Frontal cortex (tissue), 4 donors: ENCODE measurements at places on chromosomes 4 and X.

GRCh38 chrX:15930585-15930984, 76.0 kb upstream of the AP1S2 start:
- no peak for DNase-seq

DNA sequence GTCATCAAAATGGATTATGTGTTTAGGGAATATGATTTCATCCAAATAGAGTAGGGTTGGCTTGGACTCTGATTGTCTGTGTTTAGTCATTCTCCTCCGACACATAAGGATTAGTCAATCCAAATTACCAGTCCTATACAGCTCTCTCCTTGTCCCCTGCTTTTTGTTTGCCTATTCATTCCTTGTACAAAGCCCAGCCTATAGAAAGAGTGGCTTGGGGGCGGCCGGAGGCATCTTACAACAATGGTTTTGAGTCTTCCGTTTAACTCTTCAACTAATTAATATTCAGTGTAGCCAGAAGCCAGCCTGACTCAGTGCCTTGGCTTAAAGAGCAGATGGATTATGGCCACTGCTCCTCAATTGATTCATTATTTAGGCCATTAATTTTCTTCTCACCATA, 796.6 kb upstream of the POU3F4 start:
- DNase-seq: no peak

DNA sequence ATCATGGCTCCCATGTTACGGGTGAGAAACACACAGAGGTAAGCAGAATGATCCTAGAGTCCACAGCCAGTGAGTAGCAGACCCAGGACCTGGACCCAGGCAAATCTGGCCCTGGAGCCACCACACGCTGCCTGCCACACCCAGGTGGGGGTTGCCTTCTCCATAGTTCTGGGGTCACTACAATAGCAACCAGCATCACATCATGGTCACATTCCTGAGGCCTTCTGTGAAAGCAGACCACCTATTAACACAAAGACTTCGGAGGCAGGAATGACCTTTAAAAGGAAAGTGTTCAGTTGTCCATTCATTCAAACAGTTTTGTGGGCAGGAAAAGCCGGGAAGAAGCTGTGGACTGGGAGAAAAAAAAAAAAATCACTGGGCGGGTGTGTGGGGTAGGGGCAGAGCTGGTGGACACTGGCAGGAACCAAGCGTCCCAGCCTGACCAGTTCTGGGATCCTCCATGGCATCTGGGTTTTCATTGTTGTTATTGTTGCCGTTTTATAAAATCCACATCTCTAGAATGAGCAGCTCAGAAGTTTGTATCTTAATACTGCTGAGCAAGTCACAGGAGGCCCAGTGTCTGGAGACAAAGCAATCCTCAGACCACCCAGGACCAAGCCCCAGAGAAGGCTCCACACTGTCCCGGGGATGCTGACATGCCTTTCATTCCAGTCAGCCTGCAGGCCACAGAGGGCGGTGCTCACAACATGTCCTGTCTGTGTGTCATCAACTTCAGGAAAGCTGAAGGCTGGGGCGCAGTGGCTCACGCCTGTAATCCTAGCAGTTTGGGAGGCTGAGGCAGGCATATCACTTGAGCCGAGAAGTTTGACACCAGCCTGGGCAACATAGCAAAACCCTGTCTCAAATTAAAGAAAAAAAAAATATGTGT, 67.0 kb downstream of the SEL1L3 start:
- no peak for DNase-seq

- DNase-seq: no peak
Observed at GRCh38 chr4:54669831-54670230, 12.1 kb downstream of the KIT start.

DNA sequence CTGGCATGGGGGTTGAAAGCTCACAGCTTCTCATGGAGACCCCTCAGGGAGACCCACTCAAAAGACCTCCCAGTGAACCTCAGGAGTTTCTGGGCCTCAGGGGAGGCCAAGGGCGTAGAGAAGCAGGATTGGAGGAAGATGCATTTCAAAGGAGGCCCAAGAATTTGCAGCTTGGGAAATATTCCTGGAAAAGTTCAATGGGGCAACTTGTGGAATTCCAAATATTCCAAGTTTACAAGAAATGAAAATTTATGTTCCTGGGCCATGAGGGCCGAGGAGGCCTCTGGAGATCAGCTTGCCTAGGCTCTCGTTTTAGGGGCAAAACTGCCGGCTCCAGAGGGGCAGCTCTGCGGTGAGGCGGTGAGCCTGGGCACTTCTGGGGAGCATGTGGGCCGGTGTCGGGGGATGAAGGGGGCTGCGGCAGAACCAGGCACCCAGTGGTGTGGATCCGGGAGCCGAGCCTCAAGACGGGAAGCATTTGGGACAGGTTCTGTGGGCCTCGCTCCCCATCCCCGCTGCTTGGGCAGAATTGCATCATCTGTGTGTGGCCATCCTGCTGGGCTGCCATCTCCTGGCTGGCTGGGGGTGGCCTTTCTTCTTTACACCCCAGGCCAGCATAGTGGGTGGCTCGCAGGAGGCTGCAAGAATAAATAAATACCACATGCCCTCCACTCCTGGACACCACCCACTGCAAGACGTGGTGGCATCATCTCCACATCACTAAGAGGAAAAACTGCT, 54.6 kb upstream of the GPR78 start:
- DNase-seq: no peak

DNA sequence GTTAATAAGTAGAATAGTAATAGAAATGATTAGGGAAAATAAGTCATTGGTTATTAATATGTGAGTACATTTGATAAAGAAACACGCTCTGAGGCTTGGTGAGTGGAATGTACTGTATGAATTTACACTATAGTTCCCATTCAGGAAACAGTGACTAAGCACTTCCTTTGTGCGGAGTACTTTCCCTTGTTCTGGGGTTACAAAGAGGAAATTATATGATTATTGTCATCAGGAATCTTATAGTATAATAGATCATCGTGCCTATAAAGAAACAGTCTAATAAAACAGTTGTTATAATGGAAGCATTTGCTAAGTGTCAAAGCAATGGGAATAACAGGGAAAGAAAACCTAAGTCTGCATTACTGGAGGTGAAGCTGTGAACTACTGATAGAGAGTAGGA, 138.0 kb downstream of the RPA4 start:
- DNase-seq: no peak

DNA sequence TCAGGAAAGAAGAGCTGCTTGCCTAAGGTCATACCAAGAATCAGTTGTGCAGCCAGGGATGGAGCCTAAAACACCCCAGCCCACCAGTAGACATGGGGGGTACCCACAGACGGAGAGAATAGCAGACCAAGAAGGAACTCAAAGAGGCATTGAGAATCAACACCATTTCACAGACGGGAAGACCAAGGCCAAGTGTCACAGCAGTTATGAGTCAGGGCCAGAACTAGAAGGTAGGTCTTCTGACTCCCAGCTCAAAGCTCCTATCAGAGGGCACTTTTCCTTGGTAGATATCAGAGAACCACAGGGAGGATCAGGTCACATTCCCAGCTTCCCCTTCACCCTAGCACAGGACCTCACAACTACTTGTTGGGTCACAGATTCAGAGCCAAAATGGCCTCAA, 14.5 kb downstream of the OTUD5 start:
- no peak for DNase-seq

GRCh38 chrX:18368402-18368801, 13.9 kb upstream of the SCML2 start:
- DNase-seq: no peak

DNA sequence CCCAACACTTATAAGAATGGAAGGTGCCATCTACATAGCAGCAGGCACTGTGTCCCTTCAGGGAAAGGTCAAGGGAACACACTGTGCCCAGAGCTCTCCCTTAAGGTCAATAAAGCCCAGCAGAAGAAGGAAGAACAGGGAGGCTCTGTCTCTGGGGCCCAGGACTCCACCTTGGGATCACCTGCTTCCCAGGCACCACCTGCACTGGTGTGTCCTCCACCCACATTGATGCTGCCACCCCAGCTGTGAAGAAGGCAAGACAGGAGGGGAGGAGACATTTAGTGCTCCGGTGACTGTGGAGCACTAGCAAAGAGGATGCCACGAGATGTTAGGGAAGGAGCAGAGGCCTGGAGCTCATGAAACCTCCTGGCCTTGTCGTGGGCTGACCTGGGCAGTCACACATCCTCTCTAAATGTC, 53.4 kb downstream of the FHDC1 start:
- no peak for DNase-seq

DNA sequence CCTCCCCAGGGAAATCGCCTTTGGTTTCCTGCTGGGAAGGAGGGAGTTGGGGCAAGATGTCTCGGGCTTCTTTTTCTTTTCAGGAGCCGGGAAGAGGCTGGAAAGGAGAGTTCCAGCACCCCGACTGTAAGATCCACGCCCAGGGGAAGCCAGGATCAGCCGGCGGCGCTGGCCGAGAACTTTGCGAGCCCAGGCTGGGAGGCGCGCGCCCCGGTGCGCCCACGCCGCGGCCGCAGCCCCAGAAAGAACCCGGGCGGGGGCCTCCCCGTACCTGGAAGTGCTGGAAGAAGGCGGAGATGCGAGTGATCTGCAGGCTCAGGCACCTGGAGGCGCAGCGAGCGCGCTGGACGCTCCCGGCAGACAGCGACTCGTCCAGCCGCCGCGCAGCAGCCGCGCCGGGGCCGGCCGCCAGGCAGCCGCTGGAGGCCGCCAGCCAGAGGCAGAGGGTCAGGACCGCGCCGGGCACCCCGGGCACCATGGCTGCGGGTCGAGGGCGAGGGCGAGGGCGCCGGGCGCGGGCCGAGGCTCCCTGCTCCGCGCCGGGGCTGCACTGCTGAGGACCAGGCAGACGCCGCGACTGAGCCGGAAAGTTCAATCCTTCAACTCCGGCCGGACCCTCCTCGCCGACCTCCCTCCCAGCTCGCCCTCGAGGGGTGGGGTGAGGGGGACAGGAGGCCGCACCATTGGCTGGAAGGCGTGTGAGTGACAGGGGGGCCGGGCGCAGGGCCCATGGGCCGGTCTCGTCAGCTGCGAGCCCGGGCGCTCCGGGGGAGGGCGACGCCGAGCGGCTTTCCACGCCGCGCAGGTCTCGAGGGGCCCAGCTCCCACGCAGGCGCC, at the start of gene ANOS1:
ANOS1 (minus strand) TSS at position 579 of the 837 bp plus-strand sequence; CDS start at position 478, 101 bp downstream.
- peak; percentile 42 for DNase-seq

DNA sequence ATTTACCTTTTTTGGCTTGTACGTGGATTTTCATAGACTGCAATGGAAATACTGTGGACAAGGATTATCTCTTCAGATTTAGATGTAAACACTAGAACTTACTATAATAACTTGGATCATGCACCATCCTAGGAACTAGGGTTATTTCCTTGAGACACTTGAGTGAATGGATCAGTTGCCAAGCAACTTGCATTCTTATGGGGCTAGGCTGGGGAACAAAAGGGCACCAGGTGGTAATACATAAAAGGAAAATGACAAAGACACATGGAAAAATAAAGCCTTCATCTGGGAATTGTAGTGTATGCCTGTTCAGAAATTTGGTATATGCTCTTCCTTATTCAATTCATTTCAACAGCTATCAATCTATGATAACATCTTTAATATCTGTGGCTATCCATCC, 247.1 kb downstream of the SPRY1 start:
- DNase-seq: no peak

- DNase-seq: no peak
Observed at GRCh38 chrX:1658071-1658491, 43.2 kb downstream of the ASMT start.

- DNase-seq: no peak
Observed at GRCh38 chr4:158255727-158256324, 45.5 kb downstream of the TMEM144 start.

DNA sequence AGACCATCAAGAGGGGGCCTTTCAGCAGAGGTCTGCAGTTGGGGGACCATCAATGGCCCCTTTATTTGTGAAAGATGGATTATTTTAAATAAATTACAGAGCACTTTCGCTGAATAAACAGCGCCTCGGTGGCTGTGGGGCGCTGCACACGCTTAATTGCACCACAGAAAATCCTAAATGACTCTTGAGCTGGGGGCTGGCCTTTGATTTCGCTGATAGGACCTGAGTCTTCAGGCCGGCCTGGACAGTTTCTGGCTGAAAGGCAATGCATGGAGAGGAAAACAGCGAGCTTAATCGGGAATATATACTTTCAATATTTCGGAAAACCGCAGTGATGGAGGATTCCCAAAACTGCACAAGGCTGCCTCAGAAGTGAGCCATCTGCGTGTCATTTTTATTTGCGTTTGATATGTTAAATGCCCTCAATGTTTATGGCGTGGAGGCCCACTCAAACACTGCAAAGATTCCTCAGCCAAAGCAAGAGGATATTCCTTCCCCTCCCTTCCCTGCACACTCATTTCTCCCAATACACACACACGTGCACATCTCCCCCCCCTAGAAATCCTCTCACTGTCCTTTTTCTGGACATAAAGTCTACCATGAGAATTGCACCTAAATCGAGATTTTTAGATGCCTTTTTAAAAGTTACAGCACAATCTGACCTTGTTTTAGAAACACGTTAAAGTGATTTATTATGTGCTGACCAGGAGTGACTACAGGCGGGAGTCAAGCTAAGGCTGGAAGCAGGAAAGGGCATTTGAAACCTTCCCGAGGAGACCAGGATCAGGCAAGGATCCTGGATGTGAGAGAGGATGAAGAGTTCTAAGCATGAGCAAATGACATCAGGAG, 340.7 kb downstream of the RAB28 start:
- no peak for DNase-seq

DNA sequence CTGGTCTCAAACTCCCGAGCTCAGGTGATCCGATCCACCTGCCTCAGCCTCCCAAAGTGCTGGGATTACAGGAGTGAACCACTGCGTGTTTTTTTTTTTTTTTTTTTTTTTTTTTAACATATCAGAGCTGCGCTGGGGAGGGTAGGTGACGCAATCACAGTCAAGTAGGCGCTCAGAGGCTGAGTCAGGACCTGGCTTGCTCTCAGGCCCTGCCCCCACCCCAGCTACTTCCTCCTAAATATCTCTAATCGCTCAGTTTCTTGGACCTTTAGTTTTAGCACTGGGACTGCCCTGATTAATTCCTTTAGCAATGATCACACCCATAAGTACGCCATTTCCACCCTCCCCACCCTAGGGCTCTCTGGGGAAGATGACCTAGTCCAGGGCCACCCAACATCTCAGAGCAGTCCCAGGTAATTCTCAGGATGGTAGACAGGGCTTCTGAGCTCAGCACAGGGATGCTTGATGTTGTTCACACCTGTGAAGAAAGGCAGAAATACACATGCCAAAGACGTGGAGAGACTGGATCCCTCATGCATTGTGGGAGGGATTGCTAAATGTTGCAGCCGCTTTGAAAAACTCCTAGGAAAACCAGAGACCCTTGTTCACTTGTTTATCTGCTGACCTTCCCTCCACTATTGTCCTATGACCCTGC, 50.2 kb downstream of the DDX3X start:
- no peak for DNase-seq

DNA sequence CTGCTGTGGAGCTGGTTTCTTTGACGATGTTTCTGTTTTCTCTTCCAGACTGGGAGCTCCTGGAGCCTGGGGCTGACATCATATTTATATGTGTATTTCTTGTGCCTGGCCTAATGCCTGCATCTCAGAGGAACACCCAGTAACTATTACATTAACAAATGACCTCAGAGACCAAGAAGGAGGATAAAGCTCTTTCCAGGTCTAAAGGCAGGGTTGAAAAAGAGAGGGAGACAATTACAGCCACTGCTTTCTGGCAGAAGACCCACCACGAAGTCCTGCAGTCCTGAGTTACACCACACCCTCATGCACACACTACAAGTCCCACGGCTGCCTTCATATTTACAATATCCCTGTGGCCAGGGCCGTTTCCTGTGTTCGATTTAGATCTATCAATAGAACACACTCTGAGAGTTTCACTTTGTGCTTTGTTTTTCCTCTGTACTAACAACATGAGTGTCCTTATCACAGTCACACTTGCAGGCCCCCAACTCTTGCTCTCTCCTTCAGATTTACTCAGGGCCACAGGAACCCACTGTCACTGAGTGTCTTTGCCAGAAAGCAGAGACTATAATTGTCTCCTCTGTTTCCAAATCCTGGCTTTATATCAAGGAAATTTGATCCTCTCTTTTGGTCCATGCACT, 535.5 kb downstream of the MID1IP1 start:
- DNase-seq: no peak
